Stimulated activated CD8-positive, alpha-beta memory T cell treated with anti-CD3 and anti-CD28 coated beads, Interleukin-7, amount 100 ng/mL, for 1 hour (primary cell): ENCODE measurements at places on chromosomes 2 and 18.

DNA sequence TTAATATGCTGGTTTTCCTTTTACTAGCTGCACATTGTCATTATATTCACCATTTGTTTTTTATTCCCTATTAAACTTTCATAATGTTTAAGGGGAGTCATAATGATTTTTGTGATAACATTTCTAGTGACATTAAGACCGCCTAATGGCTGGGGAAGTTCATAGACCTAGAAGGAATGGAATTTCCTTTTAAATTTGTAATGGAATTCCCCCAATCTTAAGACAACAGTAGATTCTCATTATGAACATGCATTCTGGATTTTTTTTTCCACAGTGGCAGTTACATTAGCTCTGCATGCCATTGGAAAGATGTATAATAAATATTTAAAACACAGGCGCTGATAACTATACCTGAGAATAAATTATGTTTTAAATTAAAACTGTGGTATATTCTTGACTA is 8.4 kb downstream of the YPEL5 start:
- DNase-seq, result no peak

DNA sequence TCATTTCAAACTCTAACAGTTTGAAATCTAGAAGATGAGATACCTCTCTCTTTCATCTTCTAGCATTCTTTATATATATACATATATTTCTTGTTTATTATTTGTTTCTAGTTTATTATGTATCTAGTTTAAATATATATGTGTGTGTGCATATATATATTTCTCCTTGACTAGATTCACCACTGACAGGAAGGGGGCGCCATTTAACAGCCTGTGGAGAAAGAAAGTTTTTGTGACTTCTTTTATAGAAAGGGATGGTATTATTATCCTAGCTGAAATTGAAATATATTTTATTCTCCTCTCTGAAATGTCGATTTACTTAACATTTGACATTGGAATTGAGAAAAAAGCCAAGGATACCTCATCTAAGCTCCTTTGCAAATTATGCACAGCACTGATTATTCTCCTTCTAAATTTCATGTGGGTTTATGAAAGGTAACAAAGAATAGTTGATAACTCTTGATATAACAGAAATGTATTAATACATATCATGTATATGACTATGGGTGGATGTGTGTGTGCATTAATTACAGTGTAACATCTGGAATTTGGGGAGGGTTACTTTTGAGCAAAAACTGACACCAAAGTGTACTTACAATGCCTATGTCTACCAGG is 160.7 kb upstream of the NT5C1B start:
- DNase-seq, result no peak

- DNase-seq, result no peak
Measured at GRCh38 chr2:21037671-21038108, 6.2 kb downstream of the APOB start.

DNA sequence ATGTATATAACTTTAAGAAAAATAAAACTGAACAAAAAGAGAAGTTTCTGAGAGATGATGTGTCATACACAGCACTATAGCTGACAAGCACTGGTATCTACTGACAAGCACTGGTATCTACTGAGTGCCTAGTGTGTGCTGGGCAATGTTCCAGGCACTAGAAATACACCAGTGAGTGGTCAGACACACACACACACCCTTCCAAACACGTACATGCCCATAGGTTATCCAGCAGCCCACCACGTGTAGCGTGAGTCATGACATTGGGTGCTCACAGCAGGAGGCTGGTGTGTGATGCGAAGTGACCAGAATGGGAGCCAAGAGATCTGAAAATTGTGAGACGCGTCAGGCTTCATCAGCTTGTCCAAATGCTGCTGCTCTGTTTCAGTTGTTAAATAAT is 12.2 kb upstream of the GNAL start:
- no peak for DNase-seq

DNA sequence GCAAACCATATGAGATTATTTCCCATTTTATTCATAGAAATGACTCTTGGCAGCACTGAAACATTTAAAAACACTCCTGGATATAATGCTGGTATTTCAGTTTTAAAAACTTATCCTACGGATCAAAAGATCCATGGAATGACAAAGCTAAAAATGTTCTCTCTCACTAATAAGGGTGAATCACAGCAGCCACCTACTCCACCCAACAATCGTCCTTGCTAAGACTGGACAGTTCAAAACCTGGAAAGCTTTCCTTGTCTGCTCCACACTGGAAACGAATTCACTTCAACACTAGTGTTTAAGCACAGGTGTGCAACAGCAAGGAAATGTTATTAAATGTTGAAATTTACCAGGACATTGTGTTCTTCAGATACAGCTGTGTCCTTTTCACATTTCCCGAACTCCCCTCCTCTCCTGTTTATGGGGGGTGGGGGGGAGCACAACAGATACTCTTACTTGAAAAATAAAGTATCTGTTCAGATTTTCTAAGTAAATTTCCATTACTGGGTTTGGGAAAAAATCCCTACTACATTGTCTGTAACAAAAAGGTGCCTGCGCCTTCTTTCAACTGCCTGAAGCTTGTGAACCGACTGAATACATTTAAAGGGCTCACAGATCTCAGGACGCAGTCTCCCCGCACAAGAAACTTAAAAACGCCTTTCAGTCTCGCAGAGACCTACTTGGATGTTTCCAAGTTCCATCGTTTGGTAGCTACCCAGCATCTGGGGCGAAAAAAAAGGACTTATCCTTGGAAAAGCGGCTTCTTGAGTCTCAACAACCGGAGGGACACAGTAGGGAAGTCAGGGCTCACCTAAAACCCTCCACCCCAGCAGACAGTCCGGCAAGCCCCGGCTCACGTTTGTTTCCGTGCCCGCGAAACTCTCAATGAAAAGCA is 1.3 kb downstream of the YWHAQ start:
- DNase-seq, result no peak

GRCh38 chr2:172555272-172555521 is 693 bp upstream of the PDK1 start:
- no peak for DNase-seq

- DNase-seq, result no peak
Measured at GRCh38 chr18:21177822-21178221, 64.2 kb upstream of the GREB1L start.

GRCh38 chr2:151765760-151766410 is 31.6 kb upstream of the NEB start:
- DNase-seq, result no peak

DNA sequence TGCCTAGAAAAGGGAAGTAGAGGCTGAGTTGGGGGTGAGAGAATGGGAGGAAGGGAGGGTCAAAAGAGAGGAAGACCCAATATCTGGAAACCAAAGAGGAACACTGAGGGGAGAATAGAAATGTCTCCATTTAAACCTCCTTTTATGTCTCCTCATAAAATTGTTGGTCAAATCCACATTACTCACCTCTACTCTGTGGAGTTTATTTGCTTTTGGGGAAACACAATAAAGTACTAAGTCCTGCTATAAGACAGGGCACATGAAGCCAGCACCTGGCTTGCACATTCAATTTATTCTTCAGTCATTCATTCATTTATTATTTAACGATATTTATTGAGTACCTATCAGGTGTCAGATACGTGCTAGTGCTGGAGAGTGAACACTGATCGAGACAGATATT is 60.3 kb upstream of the NFE2L2 start:
- no peak for DNase-seq

DNA sequence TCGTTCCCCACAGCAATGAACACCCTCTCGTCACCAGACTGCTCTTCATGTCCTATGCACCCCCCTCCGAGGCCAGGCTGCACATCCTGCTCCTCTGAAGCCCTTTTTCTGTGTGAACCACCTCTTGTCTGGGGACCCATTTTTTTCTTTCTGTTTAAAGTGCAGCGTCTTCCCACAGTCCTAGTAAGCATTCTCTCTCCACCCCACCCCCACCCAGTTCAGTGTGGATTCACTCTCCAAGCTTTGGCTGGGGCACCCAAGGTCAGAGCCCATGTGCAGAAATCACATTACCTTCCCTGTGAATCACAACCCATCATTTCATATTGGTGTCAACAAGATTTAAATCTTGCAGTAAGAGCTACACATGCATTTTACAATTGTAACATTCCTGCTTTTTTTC is 26.4 kb upstream of the PKDCC start:
- no peak for DNase-seq
